Activated gamma-delta T cell treated with anti-CD3 and anti-CD28 coated beads, Interleukin-2, amount 50 U/mL, for 16 hours (primary cell): ENCODE measurements at places on chromosomes 1 and 21.

DNA sequence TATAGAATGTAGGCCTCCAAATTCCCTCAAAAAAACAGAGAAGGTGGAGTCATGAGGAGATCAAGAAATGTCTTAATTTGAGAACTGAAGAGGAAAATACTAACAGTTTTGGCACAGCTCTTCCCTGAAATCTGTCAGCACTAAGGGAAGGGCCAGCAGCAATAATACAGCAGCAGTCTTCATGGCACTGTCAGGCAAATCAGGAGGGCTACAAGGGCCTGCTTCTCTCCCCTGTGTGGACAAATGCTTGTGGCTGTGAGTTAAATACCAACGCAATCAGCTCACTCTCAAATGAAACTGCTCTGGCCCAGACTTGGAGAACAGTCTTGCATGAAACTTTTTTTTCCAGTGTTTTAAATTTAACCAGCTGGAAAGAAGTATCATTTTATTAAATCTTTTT, 20.5 kb upstream of the CNN3 start:
- no peak for DNase-seq

DNA sequence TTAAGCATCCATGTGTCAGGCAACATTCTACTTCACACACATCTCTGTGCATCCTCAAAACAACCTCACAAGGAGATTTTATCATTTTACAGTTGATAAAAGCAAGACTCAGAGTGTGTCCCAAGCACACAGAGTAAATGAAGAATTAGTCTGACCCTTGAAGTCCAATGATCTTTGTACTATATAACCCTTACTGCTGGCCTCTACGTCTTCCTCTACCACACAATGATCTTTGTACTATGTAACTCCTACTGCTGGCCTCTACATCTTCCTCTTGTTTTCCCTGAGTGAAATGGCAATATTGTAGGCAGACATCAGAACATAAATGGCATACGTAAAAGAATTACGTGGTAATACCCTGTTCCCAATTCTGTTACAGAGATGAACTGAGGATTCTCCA, 55.3 kb downstream of the AHCTF1 start:
- DNase-seq = no peak

- DNase-seq = no peak
Measured at GRCh38 chr1:246068217-246068512, 438.9 kb downstream of the SMYD3 start.

GRCh38 chr1:223834660-223835263, 11.0 kb downstream of the TP53BP2 start:
- DNase-seq = no peak

DNA sequence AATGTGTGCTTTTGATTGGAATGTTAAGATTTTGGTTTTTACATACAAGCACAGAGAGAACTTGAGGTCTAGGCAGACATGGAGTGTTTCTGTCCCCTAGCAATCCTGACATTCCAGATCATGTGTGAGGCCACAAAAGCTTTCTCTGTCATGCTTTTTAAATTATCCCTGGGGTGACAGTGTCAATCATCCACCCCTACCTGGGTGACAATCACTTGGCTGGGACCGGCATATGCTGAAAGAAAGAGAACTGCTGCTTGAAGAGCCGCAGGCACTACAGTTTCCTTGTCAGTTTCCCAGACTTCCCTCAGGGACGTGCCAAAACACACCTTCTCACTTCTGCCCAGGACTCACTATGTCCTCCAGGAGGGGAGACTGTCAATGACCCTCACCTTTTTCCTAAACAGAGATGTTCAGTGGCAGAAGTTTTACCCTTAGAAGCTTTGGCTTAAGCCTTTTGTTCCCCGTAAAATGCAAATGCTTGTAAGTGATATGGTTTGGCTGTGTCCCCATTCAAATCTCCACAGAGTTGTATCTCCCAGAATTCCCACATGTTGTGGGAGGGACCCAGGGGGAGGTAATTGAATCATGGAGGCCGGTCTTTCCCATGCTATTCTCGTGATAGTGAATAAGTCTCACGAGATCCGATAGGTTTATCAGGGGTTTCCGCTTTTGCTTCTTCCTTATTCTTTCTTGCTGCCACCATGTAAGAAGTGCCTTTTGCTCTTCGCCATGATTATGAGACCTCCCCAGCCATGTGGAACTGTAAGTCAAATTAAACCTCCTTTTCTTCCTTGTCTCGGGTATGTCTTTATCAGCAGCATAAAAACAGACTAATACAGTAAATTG, 217.4 kb downstream of the FGGY start:
- no peak for DNase-seq

GRCh38 chr1:103509250-103509649, 16.2 kb upstream of the RNPC3 start:
- no peak for DNase-seq

GRCh38 chr1:179831225-179831624, 46.4 kb downstream of the TOR1AIP2 start:
- DNase-seq = no peak

DNA sequence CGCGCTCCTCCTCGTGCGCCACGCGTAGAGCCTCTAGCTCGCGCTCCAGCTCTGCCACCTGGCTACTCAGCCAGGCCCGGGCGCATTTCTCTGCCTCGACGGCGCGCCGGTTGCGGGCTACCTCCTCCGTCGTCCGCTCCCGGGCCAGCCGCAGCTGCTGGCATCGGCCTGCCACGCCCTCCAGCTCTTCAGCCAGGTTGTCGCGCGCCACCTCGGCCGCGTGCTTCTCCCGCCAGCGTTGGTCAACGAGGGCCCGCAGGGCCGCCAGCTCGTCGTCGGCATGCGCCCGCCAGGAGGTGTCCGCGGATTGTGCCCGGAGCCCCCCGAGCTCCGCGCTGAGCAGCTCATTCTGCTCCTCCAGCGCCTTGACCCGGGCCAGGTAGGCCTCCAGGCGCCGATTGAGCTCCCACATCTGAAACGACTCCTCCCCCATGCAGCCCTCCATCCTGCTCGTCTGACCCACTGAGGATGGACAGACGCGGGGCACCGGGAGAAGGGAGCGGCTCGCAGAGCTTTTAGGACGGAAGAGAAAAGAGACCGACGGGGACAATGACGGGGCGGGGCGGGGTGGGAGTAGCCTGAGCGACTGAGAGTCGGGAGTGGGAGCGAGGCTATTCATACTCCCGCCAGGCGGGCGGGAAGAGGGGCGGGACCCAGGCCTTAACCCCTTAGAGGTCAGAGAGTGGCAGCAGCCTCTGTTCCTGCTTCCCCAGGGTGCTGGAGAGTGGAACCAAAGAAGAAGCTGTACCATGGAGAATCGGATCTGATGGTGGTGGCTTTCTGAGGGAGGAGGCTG, at the start of gene NES:
TSS of gene NES (minus strand) at position 588 of the 796 bp plus-strand sequence. CDS start at position 445, 143 bp downstream.
- DNase-seq = no peak

- no peak for DNase-seq
Measured at GRCh38 chr1:209249280-209249670, 334.2 kb upstream of the CAMK1G start.

DNA sequence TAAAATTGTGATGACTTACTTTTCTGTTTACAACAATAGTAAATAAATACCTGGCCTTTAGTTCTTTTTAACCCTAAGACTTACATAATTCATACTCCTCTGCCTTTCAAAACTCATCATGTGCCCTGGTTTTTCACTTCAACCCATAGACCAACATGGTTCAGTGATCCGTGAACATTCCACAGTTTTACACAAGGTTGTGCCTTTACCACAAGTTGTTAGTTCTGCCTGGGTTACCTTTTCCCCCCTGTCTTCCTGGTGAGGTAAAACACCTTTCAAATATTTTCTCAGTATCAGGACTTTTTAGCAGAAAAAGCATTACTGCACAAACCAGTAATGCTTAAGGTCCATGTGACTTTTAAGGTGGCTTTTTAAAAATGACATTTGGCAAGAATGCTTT, 1466.4 kb downstream of the PLA2G4A start:
- DNase-seq = no peak

GRCh38 chr1:245440922-245441321, 286.1 kb downstream of the KIF26B start:
- no peak for DNase-seq

GRCh38 chr1:74502432-74502831, 10.0 kb downstream of the LRRC53 start:
- no peak for DNase-seq

DNA sequence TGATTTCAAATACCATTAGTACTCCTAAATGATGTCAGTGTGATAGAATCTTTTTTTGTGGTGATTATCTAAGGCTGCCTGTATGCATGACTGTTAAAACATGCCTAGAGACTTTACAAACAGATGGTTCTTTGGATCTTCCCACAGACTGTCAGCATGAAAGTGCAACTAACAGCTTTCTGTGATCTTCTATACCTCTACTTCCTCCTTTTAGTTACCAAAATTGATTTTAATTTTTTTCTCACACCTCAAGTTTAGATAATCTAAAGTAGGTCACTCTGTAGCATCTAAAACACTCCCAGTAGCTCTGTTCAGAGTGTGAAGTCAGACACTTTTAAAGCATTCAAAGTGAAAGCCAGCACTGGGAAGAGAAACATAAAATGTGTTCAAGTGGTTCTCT, 534.5 kb downstream of the PTPRC start:
- no peak for DNase-seq

DNA sequence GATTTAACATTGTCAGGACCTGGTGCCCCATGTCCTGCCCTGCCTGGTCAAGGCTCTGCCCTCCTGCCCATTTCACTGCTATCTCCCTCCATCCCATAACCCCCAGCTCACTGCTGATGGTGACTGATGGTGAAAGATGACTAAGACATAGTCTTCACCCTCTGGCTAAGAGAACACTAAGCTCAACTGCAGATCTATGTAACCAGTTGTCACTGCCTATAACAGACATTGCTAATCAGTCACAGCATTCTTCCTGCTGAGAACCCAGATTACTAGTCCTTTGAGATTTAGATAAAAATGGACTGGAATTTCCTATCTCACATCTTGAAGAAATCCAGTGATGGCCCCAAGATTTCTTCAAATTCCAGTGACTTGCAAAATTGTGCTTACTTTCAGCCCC, 8.0 kb upstream of the ZNF362 start:
- no peak for DNase-seq

DNA sequence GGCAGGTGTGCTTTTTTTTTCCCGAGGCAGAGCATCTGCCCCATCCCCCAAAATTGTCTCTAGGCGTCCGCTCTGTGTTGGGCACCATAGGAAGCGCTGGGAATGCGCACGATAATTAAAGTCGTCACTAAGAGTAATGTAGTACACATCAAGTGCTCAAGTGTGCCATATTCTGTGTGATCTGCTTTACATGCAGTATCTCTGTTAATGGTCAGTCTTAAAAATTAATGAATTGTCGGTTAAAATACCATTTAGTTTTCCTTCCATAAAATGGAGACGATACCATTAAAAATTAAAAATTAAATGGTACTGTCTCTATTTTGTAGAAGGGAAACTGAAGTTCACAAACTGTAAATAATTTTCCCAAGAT, 544 bp upstream of the CCT8 start:
- no peak for DNase-seq

GRCh38 chr1:94540440-94541245, 916 bp downstream of the F3 start:
- no peak for DNase-seq

- DNase-seq = no peak
Measured at GRCh38 chr1:29444782-29445729, 208.7 kb downstream of the PTPRU start.

DNA sequence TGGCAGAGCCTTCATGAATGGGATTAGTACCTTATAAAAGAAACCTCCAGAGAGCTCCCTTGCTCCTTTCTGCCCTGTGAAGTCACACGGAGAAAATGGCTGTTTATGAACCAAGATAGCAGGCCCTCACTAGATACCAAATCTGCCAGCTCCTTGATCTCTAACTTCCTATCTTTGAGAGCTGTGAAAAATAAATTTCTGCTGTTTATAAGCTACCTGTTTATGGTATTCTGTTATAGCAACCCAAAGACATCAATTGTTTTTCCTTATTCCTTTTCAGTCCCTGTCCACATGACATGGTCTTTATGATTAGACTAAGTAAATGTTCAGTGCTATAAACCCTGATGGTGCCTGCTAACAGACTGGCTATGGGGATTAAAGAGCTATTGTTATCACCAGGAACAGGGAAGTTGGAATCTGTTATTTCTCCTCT, 9.7 kb upstream of the STIL start:
- DNase-seq = no peak

DNA sequence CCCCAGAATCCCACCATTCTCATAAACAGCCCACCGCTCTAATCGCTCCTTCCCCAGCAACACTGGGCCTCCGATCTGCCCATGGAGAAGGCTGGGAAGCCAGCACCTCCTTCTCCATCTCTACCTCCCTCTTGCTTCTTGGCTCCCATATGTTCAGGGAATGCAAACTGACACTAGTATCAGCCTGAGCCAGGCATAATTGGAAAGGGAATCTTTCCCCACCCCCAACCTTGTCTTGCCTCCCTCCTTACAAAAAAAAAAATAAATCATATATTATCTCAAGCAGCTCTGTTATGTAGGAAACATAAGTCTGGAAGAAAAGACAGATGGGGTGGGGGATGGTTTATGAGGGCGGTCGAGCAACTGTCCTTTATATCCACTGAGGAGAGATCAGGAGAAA, 127.2 kb downstream of the NAV1 start:
- no peak for DNase-seq

- DNase-seq = no peak
Measured at GRCh38 chr1:186682736-186683135, 2.5 kb upstream of the PTGS2 start.

GRCh38 chr1:42006836-42007235, 88.1 kb upstream of the HIVEP3 start:
- no peak for DNase-seq

GRCh38 chr21:27448960-27449359, 482.1 kb upstream of the ADAMTS5 start:
- DNase-seq = no peak

- no peak for DNase-seq
Measured at GRCh38 chr1:224996266-224996665, 66.8 kb downstream of the DNAH14 start.

- DNase-seq = no peak
Measured at GRCh38 chr1:87111659-87112371, 197.4 kb downstream of the HS2ST1 start.

DNA sequence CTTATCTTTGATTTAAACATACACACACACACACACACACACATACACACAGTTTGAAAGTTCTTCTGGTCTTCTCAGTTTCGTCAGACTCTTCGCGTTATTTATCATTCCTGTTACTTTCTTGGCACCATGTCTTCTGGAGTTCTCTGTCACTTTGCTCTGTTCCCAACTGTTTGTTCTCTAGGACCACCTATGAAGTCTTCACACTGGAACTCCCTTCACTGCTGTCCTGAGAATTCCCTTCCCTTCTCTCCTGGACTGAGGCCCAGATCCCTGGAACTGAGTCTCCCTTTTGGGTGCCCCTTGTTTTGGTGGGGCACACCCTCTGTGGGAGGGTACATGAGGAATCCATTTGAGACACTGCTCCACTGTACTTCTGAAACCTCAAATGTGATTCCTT, 30.5 kb downstream of the ALG14 start:
- DNase-seq = no peak

GRCh38 chr1:53702341-53702740, 36.6 kb downstream of the GLIS1 start:
- DNase-seq = no peak
